ENCODE measurements at places on chromosomes 11 and 22.

DNA sequence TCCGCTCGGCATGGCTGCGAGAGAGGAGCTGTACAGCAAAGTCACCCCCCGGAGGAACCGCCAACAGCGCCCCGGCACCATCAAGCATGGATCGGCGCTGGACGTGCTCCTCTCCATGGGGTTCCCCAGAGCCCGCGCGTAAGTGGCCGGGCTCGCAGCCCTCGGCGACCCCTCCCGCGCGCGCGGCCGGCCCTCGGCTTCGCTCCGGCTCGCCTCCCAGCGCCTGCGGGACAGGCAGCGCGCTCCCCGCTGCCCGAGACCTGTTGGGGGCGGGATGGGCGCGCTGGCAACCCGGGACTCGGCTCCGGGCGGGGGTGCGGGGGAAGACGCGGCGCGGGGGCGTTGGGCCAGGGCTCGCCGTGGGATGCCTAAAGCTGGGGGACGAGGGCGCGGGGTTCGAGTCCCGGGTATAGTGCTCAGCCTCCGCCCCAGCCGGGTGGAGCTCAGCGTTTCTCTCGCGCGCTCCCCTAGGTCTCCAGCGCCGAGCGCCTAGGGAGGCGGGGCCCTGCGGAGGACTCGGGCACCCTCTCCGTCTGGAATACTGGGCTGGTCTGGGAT lies 630 bp downstream of the UBASH3B start:
- no peak for DNase-seq

DNA sequence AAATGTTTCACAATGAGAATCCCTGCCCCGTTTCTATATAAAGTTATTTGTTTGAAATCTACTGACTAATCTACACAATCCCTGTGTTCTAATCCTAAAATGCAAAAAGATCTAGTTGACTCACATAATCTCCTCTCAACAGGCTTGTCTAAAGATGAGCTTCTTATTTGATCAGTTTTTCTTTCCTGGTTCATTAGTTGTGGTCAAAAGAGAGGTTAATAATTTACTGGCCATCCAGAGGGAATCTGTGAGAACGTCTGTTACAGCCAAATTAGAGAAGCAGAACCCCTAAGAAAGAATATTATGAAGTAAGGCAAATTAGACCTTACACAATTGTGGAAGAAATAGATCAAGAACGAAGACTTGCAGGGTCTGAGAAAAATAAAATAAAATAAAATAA lies 173.7 kb upstream of the ANO3 start:
- DNase-seq: no peak

DNA sequence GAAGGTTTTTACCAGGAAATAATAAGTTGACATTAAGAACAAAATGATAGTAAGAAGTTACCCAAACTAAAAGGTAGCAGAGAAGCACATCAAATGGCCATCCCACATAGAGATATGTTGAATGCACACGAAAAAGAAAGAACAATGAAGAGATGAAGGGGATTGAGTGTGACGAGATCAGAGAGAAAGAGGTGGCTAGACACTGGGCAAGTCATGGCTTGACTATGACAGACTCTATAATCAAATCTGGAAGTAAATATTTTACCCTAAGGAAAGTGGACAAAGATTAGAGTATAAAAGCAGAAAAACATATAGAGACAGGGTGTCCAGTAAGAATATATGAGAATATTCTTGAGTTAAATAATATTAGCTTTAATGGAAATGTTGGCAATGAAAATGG lies 31.4 kb downstream of the CASP12 start:
- no peak for DNase-seq

- DNase-seq: no peak
Observed at GRCh38 chr22:27358096-27358870, 443.3 kb downstream of the MN1 start.

GRCh38 chr11:29263971-29264682 lies 752.7 kb downstream of the KCNA4 start:
- DNase-seq: no peak

DNA sequence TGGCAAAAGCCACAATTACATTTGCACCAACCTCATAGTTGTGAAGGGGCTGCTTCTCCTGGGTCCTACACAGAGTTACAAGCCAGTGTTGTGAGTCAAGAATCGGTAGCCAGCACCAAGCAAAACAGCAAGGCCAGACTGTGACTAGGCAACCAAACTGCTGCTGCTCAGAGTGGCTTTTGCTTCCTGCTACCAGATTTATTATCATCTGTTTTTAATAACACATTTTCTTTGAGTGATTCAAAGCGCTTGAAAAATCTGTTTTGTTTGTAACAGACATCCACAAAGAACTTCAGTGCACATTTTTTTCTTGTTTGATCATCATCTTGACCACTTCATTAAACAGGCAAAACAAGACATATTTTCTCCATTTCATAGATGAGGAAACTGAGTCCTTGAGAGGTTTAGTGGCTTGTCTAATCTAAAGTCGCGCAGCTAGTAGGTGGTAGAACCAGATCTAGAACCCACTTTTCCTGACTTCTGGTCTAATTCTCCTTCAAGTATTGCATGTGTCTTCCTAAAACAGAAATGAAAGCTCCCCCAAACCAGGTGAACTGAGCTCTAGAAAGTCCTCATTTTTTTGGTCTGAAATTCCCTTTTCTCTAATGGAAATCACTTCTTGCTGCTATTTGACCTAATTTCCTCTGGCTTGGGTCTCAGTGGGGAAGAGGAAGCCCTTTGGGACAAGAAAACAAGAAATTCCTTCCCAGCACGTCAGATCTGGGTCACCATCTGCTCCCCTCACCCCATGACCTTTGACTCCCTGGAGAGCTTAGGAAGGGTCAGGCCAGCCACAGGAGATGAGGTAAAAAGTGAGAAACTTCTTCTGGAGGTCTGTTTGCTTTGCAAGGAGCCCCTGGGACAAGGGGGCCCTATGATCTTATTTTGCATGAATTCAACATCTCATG lies 39.9 kb downstream of the CWC15 start:
- peak; percentile 92 for DNase-seq

- no peak for DNase-seq
Observed at GRCh38 chr11:116605543-116606459, 167.0 kb downstream of the BUD13 start.

DNA sequence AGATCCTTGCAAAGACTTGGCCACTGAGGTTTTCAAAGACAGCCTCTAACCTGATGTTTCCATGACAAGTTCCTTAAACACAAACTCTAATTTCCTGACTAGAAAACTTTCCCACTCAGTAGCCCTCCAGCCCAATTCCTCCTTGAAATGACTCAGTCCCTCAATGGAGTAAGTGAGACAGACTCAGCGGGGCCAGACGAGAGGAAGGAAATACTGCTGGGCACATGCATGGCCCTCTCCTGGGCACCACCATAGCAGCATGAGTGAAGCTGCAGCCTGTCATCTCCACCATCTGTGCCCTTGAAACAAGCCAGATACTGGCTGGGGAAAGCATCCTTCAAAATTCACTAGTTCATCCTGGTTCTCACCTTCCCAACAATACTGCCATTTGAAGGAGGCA lies 76.2 kb upstream of the GDPD4 start:
- no peak for DNase-seq

- no peak for DNase-seq
Observed at GRCh38 chr11:72588421-72589410, 85.5 kb downstream of the PDE2A start.

DNA sequence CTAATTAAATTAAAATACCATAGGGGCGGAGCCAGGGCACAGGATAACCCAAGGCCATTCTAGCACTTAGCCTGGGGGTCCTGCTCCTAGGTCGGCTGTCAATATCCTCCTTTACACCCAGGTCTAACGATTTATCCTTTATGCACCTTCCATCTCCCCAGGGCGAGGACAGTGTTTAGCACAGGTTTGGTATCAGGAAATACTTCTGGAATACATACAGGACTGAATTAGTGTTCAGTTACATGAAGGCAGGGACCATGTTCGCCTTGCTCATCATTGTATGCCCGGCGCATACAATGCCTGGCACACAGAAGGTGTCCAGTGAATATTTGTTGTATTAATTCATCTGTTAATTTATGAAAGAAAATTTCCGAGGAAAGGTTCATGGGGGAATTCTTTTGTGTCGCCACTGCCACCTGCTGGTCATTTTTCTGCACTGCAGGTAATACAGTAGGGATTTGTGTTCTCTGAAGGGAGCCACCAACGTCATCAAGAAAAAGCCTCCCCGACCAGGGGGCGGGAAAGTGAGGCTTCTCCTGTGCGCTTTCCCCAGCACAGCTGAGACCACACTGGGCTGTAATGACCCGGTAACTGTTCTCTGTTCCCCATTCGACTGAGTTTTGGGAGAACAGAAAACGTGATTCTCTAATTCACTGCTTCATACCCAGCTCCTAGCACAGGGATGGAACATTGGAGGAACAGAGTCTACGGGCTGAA lies 68.7 kb upstream of the ASPHD2 start:
- peak; percentile 44 for DNase-seq

GRCh38 chr22:47315862-47316419 lies 553.5 kb downstream of the TBC1D22A start:
- no peak for DNase-seq

GRCh38 chr11:93024369-93024768 lies 54.9 kb downstream of the MTNR1B start:
- DNase-seq: no peak

- DNase-seq: no peak
Observed at GRCh38 chr11:29296680-29297079, 720.1 kb downstream of the KCNA4 start.

DNA sequence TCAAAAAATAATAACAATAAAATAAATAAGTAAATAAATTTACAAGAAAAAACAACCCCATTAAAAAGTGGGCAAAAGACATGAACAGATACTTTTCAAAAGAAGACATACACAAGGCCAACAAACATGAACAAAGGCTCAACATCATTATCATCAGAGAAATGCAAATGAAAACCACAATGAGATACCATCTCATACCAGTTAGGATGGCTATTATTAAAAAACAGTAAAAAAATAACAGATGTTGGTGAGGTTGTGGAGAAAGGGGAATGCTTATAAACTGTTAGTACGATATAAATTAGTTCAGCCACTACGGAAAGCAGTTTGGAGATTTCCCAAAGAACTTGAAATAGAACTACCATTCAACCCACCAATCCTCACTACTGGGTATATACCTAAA lies 44.6 kb downstream of the PRCP start:
- DNase-seq: no peak

- DNase-seq: no peak
Observed at GRCh38 chr22:49886346-49887063, 31.7 kb downstream of the ALG12 start.

DNA sequence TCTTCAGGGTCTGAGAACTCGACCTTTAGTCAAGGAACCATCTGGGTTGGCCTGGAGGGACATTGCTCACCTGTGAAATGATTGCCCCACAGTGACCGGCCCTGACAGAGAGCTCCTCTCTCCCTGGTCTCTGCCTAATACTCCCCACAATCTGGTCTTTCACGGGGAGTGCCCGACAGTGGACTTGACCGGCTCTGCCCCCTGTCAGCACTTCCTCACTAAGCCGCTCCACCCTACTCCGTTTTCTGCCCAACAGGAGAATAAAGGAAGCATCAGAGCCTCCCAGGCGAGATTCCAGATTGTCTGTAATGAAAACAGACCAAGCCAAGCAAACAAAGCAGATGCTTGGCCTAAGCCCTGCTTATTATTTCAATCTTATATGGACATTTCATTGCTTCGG lies 87.8 kb downstream of the FBXO7 start:
- no peak for DNase-seq

DNA sequence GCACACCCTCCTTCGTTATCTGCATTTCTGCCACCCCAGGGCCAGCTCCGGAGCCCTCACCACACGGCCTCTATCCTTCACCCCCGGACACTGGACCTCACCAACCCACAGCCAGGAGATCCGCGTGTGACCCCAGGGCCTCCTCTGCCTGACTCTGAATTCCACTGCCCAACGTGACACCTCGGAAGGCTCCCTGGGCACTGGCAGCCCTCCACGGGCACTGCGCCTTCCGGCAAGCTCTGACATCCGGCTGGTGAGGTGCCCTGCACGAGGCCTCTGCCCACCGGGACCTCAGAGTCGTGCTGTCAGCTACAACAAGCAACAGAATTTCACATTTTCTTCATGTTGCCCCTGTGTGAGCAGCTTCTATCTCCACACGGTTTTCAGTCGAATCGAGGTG lies 148.3 kb downstream of the CRYBB2 start:
- no peak for DNase-seq

DNA sequence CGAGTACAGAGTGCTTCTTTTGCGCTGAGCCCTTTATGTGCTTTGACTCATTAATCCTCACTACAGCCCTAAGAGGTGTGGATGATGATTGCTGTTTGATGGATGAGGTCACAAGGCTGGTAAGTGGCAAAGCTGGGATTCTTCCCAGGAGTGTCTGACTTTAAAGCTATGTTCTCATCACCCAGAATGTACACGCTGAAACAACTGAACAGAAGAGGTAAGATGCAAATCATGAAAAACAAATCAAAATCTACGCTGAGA lies 37.7 kb upstream of the CREB3L1 start:
- no peak for DNase-seq

DNA sequence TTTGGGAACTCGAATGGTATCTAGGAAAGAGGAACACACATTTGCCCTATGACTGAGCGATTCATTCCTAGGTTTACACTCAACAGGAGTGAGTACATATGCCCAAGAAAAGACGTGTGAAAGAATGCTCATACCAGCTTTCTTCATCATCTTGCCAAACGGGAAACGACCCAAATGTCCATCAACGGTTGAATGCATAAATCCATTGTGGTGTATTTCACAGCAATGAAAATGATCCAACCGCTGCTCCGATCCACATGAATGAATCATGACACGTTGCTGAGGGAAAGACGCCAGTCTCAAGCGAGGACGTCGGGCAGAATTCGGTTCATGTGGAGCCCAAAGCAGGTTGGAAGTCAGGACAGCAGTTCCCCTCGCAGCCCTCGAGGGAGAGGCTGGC lies 71.5 kb downstream of the CYTH4 start:
- DNase-seq: no peak

- DNase-seq: no peak
Observed at GRCh38 chr11:15199693-15200092, 85.0 kb downstream of the INSC start.
